NCI-H1694 (cell line): ENCODE measurements at places on chromosomes 6 and 20.

- no peak for DNase-seq
Measured at GRCh38 chr20:46330072-46330763, 21.9 kb upstream of the CDH22 start.

DNA sequence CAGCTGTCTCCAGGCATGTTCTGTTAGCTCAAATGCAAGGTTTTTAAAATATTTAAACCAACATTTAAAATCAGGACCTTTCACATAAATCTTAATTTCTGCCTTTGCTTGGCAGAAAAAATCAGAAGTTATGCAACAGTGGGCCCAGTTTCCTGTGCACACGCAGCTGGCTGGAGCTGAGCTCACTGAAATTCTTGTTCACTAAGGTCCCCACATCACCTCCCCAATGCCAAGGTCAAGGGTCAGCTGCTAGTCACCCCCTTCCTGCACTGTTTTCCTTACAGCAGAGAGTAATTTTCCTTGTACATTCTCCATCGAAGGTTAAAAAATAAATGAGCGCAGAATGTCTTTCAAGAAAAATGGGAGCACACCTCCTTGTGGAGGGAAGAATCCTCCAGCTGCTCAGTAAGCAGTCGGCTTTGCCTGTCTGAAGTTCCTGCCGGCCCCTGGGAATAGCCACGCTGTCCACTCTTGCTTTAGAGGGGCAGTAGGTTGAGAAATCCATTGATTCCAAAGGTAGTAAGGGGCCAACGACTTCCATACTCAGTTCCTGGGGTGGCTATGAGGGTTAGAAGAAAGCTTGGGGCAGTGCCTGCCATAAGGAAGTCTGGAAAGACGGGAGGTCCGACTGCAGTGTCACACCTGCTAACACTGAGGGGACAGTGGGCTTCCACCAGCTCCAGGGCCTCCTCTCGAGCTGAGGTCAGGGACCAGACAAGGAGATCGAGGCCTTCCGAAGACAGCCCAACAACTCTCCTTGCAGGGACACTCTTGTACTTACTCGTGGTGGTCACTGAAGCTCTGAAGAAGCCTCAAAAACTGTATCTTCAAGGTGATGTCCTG, 56.8 kb downstream of the MYH7B start:
- no peak for DNase-seq

DNA sequence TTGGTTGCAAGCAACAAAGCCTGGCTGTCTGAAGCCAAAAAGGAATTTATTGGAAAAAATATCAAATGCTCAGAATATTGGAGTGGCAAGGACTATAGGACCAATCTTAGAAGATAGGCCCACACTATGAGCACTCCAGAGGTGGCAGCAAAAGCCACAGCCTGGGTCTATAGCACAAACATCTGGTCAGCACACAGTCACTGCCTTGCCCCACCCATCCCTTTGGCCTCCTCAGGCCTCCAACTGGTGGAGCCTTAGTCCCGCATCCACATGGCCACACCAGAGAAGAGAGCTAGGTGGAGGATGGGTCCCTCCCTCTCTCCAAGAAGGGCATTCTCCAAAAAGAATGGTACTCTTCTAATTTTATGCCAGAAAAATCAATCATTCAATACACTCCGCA, 14.0 kb downstream of the NUDT3 start:
- DNase-seq = no peak

DNA sequence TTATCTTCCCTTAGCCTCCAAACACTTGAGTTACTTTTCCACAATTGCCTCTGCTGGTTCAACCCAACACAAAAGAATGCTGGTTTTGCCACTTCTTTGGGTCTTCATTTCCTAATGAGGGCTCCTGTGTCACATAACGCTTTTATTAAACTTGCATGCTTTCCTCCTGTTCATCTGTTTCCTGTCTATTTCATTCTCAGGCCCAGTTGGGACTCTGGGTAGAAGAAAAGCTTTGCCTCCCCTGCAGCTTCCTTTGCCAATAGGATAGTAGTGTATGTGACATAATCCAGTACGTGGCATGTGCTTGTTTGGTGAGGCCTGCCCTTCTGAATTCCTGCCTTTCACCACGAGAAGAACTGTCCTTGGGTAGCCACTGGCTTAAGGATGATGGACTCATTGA, 529.3 kb upstream of the AGPAT4 start:
- no peak for DNase-seq

- no peak for DNase-seq
Measured at GRCh38 chr6:133360194-133360593, 119.0 kb downstream of the EYA4 start.

- DNase-seq = no peak
Measured at GRCh38 chr6:6230286-6230685, 90.2 kb downstream of the F13A1 start.

DNA sequence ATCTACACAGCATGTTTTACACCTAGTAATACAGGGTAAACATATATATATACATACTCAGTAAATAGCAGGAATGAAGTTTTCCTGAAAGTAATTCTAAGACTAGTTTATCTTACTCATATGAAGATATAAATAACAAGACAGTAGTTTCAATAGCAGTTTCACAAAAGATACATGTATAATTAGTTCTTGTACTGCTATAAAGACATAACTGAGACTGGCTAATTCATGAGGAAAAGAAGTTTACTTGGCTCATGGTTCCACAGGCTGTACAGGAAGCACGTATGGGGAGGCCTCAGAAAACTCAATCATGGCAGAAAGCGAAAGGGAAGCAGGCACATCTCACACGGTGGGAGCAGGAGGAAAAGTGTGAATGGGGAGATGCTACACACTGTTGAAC, 16.9 kb downstream of the RARS2 start:
- no peak for DNase-seq

DNA sequence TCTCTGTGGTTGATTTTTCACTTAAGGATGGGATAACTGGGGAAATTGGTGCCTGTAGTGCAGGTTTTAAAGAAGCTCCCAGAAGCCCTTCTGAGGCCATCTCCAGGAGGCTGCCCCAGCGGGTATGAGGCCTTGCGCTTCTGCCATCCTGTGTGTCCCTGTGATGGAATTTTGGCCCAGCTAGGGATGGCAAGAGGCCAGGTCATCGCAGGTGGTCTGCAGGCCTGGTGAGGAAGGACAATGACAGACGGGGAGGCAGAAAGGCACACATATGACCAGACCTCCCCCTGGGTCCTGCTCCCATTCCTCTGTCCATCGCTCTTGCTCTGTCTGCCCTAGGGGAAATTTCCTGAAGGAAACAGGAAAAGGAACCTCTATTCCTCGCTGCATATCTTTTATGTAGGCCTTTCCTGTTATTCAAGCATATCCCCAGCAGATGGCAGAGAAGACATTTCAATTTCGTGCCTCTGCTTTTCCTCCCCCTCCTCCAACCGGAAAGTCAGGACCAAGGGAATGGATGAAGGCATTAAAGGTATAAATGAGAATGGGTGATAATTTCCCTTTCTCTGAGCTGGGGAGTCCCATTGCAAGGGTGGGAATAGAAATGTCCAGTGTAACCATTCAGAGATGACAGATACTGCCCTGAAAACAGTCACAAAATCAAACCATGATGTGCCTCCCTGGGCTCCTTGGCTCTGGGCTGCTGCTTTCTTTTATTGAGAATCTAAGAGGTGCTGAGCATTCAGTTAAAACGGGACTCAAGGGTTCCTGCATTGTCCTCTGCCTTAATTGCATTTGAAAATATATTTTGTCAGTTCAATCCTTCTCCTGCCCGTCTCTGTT, 17.6 kb upstream of the HLA-F start:
- peak; percentile 37 for DNase-seq

GRCh38 chr20:57748601-57749130, 38.9 kb upstream of the PMEPA1 start:
- peak; percentile 88 for DNase-seq

GRCh38 chr20:13392391-13392790, 171.3 kb downstream of the ISM1 start:
- no peak for DNase-seq

GRCh38 chr6:6811128-6812009, 222.8 kb downstream of the LY86 start:
- DNase-seq = no peak

- no peak for DNase-seq
Measured at GRCh38 chr6:15044146-15044882, 201.6 kb upstream of the JARID2 start.

DNA sequence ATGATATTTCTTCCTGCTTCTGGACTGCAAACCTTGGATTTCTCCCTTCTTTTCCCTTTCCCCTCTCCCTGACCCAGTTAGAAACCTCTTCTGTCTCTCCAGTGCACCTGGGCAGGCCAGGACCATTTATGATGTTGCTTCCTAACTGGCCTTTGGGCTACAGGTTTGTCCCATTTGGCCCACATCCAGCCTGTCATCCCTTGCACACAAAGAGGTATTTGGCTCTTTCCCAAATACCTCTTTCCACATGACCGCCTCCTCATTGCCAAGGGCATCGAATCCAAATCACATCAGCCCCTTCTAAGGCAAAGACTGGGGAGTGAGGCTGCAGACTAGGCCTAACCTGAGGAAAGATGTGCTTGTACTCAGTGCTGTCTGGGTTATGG, 13.6 kb downstream of the FGD2 start:
- peak; percentile 10 for DNase-seq

DNA sequence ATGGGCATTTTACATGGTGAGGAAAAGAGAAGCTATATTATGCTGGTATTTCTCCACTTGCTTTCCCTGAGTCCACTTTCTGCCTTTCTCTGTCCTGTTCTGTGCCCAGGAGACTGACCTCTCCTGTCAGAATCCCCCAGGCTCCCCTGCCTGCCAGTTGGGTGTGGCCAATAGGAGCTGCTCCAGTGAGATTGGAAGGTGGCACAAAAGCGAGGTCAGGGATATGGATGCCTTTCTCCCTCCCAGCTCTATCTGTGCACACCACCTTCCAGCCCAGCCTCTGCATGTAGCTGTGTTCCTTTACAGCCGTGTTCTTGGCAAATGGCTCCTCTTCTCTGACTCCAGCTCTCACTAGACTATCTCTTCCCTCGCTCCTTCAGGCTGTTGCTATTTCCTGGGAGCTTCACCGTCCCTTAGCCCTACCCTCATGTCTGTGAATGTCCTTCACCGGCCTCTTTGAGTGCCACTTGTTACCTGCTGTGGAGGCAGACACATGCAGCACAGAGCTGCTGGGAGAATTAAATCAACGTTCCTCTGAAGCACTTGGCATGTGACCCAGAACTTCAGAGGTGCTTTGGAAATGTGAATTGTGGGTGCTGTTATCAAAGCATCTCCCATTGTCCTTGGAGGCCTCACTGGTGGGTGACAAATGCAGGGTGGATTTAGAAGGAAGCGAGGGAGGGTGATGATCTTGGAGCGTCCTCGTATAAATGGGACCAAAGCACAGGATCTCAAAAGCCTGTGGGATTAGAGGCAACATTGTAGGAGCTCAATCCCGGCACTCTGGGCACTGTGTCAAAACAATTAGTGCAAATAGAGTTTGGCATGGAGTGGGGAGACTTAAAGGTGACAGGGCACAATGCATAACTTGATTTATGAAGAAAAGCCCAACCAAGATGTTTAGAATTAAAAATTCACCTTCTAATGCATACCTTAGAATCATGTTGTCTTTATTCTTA, 28.9 kb upstream of the RALGAPA2 start:
- no peak for DNase-seq

GRCh38 chr20:17955302-17955701, 13.3 kb downstream of the SNX5 start:
- DNase-seq = no peak

GRCh38 chr6:16961577-16961976, 140.3 kb upstream of the STMND1 start:
- DNase-seq = no peak

- no peak for DNase-seq
Measured at GRCh38 chr20:34525342-34525708, 9.1 kb downstream of the DYNLRB1 start.

DNA sequence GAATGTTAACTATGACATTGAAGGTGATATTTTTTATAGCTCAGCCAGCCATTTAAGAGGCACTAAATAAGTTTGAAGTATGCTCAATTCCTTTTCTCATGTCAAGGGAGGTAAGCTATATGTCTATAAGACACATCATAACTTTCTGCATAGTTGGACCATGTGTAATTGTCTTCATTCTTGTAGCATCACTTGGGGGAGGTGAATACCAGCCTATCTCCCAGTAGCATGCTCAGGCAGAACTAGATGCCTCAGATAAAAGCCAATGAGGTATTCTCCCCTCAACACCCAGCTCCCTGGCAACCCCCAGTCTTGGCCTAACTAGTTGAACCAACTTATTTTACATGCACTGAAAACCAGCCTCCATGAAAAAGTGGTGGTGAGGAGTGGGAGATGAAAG, 158.3 kb upstream of the JAG1 start:
- no peak for DNase-seq

GRCh38 chr6:12001004-12001705, 11.0 kb upstream of the HIVEP1 start:
- no peak for DNase-seq

DNA sequence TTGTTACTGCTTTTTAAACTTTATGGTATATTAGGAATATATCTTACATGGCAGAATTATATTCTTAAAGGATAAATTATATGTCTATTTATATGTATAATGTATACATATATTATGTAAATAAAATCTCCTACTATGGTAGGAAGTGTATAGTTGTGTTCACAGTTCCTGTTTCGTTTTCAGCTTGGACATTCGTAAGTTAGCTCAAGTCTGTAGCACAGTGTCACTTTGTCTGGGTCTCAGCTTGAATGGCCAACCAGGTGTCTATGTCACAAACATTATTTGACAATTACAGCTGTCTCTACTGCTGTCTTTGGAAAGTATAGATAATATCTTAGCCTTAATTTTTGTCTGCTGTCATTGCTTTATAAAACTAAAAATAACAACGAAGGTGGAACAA, 303.9 kb downstream of the CDKAL1 start:
- no peak for DNase-seq

DNA sequence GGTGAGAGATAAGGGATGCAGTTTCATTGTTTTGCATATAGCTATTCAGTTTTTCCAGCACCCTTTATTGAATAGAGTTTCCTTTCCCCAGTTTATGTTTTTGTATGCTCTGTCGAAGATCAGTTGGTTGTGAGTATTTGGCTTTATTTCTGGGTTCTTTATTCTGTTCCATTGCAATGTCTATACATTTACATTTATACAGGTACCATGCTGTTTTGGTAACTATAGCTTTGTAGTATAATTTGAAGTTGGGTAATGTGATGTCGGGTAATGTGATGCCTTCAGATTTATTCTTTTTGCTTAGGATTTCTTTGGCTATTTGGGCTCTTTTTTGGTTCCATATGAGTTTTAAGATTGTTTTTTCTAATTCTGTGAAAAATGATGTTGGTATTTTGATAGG, 61.8 kb downstream of the NCOA7 start:
- no peak for DNase-seq

DNA sequence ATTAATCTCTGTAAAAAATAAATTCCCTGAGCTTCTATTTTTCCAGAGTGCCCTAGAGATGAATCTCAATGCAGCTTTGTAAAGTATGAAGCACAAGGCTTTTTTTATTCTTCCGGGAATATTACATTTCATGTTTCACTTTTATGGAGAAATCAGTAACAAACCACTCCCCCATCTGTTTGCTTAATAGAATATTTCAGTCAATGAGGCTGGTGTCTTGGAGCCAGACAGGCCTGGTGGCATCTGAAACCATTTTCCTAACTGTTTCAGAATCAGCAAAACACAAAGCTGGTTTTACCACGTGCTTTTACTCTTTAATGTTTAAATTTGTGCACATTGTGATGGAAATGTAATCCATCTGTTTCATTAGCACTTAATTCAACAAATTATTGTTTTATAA, 400.8 kb upstream of the HSF2 start:
- no peak for DNase-seq
